ENCODE measurements at places on chromosomes 6 and 20.

GRCh38 chr6:156857573-156857972, 80.4 kb downstream of the ARID1B start:
- peak; percentile 22 for DNase-seq

- no peak for DNase-seq
Observed at GRCh38 chr20:8375898-8376297, 243.8 kb downstream of the PLCB1 start.

DNA sequence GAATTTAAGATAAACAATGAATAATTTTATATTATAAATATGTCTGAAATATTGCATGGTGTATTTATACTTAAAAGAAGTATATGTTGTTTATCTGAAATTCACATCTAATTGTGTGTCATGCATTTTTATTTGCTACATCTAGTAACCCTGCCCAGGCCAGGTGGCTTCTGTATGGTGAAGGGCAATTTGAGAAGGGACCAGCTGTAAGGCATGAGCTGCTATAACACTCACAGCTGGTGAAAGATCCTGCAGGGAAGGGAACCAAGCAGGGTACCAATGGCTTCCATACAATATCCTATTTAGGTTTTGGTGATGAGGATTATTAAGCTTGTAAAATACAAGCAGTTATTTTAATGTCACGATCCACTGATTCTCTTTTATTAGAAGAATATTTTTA, 921.8 kb upstream of the GJE1 start:
- DNase-seq: no peak

- no peak for DNase-seq
Observed at GRCh38 chr20:61134296-61135030, 117.6 kb upstream of the CDH4 start.

- no peak for DNase-seq
Observed at GRCh38 chr20:37388831-37389230, 42.9 kb downstream of the SRC start.

DNA sequence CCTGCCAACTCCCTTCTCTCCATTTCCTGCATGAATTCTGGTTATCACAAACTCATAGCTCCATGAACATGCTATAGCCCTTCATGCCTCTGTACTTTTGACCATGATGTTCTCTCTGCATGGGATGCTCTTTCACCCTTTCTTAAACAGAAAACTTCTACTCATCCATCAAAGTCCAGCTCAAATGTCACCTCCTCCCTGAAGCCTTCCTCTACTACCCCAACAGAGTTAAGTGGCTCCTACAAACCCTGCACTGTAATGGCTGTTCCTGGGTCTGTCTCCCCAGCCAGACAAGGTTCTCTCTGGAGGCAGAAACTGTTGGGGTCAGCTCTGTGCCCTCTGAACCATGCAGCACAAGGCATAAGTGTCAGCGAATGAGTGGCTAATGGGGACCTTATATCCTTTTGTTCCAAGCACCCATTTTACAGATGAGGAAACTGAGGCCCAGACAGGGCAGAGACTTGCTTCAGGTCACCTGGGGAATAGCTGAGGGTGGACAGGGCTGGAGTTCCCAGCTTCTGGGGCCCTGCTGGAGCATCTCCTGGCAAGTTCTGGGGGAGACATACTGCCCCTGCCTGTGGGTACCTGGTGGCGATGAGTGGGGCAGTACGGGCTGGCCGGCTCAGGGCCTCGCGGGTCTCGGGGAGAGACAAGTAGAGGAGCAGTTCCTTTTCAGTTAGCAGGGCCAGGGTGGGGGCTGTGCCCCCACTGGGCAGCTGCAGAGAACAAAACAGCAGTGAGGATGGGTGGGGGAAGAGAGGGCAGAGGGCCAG, 10.6 kb upstream of the CDK5RAP1 start:
- no peak for DNase-seq

- DNase-seq: peak; percentile 21
Observed at GRCh38 chr20:45523821-45524220, 8.4 kb upstream of the SPINT3 start.

GRCh38 chr20:58667975-58668374, 16.9 kb downstream of the STX16 start:
- no peak for DNase-seq

DNA sequence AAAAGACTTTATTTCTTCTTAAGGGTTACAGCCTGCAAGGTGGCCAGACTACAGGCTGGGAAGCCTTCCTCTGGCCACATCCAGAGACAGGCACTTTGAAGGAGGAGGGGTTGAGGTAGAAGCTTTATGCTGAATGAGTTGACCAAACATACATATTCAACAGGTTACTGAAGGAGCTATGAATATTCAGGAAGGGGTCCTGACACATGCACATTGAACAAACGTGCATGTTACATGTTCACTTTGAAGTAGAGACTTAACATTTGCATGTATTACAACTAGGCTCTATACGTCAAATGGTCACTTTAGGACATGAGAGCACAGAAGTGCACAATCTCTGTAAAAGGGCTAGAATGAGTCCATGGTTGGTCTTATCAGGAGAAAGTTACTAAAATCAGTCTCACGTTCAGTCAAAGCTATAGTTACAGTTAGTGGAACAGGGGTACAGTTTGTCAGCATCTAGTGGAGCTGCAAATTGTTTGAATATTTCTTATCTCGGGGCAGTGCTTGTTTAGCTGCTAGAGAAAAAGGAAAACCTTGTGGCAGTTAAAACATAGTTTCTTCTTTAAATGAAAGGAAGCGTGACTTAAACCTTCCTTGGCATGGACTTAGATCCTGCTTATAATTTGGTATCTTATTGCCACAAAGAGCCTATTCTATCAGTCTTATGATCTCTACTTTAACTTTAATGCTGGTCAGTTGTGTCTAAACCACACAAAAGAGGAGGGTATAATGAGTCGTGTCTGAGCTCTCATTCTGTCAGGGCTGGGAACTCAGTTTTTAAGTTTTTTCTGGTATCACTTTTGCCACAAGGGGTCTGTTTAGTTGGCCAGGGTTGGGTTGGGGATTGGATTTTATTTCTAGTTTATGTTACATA, 4.6 kb upstream of the ZSCAN9 start:
- DNase-seq: no peak

DNA sequence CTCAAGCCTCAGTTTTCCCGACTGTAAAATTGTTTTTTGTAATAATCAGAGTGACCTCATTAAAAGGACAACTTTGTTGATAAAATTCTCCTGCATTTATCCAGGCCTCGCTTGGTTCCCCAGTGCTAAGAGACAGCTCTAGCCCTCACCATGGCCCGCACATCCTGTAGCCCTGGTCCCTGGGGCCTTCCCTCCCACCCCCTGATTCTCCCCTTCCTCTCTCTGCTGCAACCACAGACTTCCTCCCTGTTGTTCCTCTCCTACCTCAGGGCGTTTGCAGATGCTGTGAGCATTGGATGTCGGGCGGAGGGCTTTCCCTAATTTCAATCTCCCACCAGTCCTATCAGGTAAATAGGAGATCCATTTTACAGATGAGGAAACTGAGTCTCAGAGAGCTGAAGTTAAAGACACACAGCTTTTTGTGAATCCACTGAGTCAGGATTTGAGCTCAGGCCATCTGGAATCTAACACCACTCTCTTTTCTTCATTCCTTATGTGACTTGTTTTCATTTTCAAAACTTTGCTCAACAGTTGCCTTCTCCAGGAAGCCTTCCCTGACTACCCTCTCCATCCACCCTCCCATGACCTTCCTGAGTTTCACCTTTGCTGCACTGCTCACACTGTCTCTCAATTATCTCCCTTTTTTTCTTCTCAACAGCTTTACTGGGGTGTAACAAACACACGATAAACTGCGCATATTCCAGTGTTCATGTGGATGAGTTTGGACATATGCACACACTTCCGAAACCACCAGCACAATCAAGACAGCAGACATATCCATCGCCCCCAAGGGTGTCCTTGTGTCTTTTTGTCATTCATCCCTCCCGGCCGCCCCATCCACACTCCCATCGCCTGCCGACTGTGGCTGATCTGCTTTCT, 107.1 kb downstream of the CEBPB start:
- peak; percentile 59 for DNase-seq

- no peak for DNase-seq
Observed at GRCh38 chr6:25769983-25770382, 15.4 kb downstream of the SLC17A4 start.

- no peak for DNase-seq
Observed at GRCh38 chr20:25592135-25592852, 7.0 kb upstream of the NINL start.

DNA sequence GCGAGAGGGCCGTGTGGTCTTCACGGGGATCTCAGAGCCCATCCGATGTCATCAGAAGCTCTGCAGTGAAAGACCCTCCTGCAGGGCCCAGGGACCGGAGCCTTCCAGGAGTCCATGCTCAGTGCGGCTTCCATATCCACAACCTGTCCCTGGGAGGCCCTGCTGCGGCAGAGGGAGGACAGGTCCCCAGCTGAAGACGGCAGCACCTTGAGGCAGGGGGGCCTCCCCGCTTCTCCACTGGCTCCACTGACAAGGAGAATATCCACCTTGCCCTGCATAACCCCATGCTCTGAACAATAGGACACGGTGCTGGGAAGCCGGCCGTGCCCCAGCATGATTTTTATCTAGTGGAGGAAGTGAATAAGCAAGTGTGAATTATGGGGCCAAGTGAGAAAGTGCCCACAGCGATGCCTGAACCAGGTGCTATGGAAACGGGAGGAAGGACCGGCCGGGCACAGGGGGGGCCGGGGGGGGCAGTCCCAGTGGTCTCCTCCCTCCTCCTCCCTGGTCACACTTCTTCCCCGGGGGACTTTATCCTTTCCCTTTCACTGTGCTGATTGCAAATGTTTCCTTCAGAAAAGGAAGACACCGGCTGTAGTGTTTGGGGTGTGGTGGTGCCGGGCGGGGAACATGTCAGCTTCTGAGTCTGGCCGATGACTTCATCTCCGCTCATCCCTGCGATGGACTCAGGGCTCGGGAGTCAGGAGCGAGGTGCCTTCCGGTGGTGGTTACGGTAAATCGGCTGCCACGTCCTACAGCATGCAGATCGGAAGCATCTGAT, 225.1 kb downstream of the ERMARD start:
- DNase-seq: no peak

DNA sequence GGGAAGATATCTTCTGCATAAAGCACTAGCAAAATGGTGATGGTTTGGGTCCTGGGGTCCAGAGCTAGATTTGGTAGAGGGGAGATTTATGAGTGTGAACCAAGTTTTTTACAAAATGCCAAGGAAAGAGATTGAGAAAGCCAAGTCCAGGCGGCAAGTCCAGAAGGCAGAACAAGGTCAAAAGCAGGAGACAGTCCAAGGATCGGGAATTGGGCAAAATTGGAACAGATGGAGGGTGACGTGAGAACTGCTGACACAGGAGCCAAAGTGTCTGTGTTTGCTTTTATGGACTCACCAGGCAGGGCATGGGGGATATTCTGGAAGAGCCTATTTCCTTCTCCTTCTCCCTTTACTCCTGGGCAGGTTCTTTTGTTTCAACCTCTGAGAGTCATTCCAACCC, 4.1 kb downstream of the NHLRC1 start:
- DNase-seq: no peak

GRCh38 chr6:133787122-133787521, 101.8 kb upstream of the TCF21 start:
- DNase-seq: no peak

- no peak for DNase-seq
Observed at GRCh38 chr20:6697228-6697972, 70.1 kb upstream of the BMP2 start.

DNA sequence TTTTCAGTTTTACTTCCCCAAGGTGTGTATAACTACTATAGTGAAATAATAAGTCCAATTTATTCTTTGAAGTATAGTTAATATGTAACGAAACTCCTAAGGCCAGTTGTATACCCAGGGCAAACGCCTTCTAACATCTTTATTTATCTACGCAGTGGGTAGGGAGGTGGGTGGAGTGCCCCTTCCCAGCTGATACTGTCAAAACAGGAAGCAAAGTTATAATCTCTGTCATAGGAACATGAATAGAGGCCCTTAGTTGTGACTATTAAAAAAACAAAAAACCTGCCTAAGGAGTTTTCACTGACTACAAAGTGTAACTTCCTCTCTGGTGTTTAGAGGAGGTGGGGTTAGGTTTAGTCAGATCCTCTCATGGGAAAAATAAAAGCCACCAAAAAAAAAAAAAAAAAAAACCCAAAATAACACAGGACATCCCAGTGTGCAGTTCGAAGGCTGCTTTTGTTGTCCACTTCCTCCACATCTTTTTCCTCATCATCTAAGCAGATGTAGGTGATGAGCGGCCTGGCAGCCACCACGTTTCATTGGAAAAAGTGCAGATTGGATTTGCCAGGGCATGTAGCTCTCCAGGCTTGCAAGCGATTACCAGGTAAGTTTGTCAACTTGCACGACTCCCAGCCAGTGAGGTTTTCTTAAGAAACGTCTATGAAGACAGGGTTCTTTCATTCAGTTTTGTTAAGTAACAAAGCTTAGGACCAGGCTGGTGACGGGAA, 58.7 kb downstream of the UTRN start:
- peak; percentile 68 for DNase-seq

- DNase-seq: no peak
Observed at GRCh38 chr6:110642711-110643110, 166.3 kb upstream of the SLC22A16 start.

GRCh38 chr6:4145083-4145482, 9.7 kb upstream of the ECI2 start:
- no peak for DNase-seq

DNA sequence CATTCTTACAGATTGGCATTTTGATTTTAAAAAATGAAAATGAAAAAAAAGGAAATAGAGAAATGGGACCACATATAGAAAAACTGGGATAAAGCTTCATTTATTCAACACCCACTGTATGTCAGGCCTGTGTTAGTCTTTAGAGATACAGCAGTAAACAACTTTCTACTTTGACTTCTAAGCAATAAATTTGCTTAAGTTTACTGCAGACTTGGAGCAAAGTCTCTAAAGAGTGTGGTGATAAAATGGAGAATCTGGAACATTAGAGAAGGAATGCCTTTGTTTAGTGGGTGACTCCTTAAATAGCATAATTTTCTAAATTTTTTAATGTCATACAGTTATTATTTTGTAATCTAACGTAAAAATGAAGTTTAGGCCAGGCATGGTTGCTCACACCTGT, 80.7 kb upstream of the CNKSR3 start:
- no peak for DNase-seq

DNA sequence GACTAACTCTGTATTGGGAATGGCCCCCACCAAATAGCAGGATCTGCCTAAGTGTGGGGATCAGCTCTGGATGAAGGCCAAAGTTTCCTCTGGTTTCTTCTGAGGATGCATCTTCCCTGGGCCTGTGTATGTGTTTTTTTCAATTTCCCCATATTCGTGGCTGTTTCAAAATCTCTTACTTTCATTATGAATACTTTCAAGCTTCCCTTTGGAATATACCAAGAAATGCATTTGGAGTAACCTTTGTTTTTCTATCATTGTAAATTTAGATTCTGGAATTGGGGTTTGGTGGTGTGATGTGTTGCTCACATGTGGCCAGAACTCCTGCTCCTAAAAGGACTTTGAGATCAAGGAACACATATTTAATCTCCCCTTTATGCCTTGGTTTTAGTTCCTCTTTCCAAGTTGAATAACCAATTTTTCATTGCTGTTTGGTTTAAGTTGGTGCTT, 8.4 kb downstream of the ENTPD6 start:
- peak; percentile 70 for DNase-seq

GRCh38 chr6:131122516-131122915, 12.8 kb upstream of the AKAP7 start:
- no peak for DNase-seq

DNA sequence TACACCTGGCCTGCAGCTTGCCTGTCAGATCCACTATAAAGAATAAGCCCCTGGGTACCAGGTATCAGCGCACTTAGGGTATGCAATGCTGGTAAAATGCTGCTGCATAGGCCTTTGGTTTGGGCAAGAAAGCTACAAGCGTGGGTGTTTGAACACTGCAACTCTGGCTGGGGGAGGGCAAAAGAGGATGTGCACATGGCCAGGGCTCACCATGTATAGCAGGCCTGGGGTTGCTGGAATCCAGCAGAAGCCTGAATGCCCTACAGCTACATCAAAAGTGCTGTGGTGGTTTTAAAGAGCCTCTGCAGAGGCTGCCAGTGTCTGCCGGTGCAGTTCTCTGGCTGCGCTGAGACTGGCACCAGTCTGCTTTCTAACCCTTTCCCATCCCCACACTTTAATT, 51.7 kb downstream of the UQCC1 start:
- DNase-seq: peak; percentile 71
